Left lung (tissue), 14 donors: ENCODE measurements at places on chromosomes 2 and 18. TPM values are rescaled to one million over a fixed set of nuclear protein-coding genes. Genes with fewer than 3 reads are reported as not detected.

Gene CCL20
- total RNA-seq, result 15.7 TPM

Gene ACVR2A
- total RNA-seq, result 17.8 TPM

GRCh38 chr2:230218421-230218820, 1.4 kb downstream of the SP110 start:
- no peak overlapping the region for H3K27ac ChIP-seq
- no peak for DNase-seq
- H3K4me1 ChIP-seq, result peaks cover 46% of the 10 kb centered on the region
- H3K4me3 ChIP-seq, result peak overlapping the region; percentile 82
- no peaks in the 10 kb centered on the region for H3K27me3 ChIP-seq

- DNase-seq, result no peak
- H3K36me3 ChIP-seq, result no peaks in the 10 kb centered on the region
- H3K4me3 ChIP-seq, result no peak overlapping the region
- H3K27ac ChIP-seq, result no peak overlapping the region
Measured at GRCh38 chr2:31420936-31421335, 6.4 kb upstream of the XDH start.

GRCh38 chr2:237156031-237156856, 70.6 kb downstream of the COPS8 start:
- H3K27ac ChIP-seq, result peak overlapping the region; percentile 28
- H3K36me3 ChIP-seq, result no peaks in the 10 kb centered on the region
- DNase-seq, result no peak
- peaks cover 17% of the 10 kb centered on the region for H3K27me3 ChIP-seq

DNA sequence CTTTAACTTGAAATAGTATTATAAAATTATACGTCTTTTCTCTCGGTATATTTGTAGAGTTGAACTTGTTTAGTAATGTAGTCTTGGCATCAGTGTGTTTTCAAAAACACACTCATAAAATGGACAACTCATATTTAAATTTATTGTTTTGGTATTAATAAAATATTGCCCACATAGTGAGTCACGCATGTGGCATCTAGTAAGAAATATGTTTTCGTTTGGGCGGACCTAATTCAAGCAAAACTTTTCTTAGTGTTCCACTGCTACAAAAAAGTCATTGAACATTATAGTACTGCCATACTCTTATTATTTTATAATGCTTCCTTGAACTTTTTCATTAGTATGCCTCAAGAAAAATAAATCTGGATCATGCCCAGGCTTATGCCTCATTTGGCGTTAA, 31.1 kb upstream of the FAM237A start:
- no peak for DNase-seq
- H3K27me3 ChIP-seq, result no peaks in the 10 kb centered on the region
- H3K4me1 ChIP-seq, result no peaks in the 10 kb centered on the region

GRCh38 chr2:108034843-108035242, 48.5 kb downstream of the SLC5A7 start:
- no peak overlapping the region for H3K27ac ChIP-seq
- no peaks in the 10 kb centered on the region for H3K27me3 ChIP-seq
- H3K4me1 ChIP-seq, result no peaks in the 10 kb centered on the region
- H3K36me3 ChIP-seq, result no peaks in the 10 kb centered on the region
